ENCODE measurements at places on chromosomes 6 and 20.
A peak's percentile ranks its signal among the peaks of the same experiment; 100 is the strongest.

GRCh38 chr6:19180348-19181072 is 656.7 kb upstream of the ID4 start:
- no peak for DNase-seq

DNA sequence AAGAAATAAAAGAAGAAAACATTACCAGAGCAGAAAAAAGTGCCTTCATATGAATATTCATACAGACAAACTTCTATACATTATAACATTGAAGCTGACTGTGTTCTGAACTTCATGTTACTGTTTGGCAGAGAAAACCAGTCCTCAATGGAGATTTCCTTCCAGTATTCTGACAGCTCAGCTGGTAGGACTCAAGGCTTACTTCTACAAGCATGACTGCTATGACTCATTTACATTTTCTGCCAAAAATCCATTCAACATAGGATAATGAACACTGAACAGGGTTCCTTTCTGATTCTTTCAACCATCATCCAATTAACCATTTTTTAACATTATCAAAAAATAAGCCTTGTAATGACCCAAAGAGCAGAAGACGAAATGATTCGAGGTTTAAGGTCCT is 25.4 kb downstream of the COL9A1 start:
- no peak for DNase-seq

DNA sequence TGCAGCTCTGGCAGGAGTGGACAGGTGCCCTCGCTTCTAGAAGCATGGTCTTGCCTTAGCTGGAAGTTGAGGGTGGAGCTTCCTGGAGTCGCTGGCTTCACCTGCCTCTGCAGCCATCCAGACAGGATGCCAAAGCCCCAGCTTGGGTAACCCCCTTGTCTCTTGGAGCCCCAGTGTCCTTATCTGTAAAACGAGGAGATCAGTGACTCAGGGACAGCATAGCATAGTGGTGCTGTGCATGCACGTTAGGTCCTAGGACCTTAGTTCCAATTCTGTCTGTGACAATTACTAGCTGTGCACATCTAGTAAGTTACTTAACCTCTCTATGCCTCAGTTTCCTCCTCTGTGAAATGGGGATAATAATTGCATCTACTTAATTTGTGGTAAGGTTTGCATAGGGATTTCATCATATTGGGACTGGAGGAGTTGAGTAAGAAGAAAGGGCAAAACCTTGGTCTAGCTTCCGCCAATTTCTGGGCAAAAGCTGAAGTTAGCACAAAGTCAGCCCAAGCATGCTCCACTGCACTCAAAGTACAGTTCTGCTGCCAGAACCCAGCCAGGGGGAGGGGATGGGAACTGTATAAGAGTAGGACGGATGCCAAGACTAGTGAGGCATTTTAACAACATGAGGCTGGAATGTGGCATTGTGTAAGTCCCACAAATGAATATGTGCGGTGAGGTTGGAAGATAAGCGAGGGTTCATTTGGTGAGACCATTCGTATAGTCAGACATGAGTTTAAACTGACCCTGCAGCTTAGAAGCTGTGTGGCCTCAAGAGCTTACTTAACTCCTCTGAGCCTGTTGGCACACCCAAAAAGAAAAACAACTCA is 24.5 kb downstream of the TOX2 start:
- no peak for DNase-seq

GRCh38 chr20:5662769-5663168 is 87.4 kb upstream of the SHLD1 start:
- no peak for DNase-seq

- DNase-seq, result no peak
Measured at GRCh38 chr20:60101201-60101890, 143.1 kb downstream of the CDH26 start.

- no peak for DNase-seq
Measured at GRCh38 chr20:44137266-44137801, 49.7 kb downstream of the JPH2 start.

GRCh38 chr6:168078943-168079405 is at the start of gene FRMD1:
FRMD1 (minus strand) TSS chr6:168079212; CDS start chr6:168079094, 118 bp downstream.
- no peak for DNase-seq

DNA sequence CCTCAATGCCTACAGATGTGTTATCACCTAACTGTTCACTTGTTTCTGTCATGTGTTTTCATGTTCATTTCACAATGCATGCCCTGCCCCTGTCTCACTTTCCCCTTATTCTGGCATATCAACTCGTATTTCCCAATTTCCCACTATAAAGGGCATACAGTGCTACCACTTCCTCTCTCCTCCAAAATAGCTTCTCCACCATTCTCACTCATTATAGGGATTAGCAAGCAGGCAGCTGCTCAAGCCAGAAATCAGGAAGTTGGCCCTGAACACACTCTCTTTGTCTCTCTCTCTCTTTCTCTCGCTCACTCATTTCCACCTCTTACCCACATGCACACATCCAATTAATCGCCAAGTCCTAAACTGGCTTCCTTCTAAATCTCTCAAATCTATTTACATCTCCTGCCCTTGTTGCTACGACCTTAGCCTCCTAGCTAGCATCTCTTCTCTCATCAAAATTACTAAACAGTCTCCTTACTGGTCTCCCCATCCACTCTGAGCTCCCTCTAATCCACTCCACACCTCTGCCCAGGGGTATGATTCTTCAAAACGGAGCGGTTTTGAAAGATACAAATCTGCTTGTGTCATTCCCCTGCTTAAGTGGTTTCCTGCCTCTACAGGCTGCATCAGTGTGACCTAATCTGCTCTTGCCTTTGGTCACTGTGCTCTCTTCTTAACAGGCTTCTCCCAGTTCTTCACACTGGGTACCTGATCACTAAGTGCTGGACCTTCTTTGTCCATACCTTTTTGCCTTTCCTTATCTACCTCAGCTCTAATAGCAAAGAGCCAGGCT is 196.2 kb downstream of the BTBD9 start:
- no peak for DNase-seq

DNA sequence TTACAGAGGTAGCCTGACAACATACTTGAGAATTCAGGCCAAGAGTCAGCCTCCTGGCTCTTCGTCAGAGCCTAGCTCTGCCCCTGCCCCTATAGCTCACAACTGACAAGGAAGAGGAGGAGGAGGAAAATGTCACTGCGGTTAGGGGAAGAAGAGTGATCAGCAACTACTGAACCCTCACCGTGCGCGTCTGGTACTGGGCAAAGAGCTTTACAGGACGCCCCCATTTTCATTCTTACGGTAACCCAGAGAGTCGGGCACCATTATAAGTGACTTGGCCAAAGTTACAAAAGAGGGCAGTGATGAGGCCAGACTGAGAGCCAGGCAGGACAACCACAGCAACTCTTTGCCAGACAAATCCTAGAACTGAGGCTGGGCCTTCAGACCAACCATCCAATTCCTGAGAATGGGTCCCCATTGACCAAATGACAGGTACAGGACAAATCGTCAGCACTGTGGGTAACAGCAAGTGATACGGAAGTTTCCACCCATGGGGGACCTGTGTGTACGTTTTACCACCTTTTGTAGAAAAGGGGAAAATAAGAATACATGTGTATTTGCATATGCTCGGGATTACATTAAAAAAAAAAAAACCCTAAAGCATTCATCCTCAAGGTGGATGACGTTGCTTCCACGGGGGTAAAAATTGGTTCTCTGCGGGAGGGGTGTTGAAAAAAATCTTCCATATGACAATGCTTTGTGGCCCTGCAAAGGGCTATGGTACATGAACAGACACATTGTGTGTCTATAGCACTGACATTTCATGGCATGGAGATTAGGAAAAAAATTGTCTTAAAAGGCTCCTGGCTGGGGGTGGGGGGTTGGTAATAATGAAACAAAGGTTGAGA is 118.0 kb downstream of the NFATC2 start:
- DNase-seq, result peak; percentile 16

- DNase-seq, result no peak
Measured at GRCh38 chr6:70258483-70258882, 44.4 kb downstream of the COL9A1 start.

DNA sequence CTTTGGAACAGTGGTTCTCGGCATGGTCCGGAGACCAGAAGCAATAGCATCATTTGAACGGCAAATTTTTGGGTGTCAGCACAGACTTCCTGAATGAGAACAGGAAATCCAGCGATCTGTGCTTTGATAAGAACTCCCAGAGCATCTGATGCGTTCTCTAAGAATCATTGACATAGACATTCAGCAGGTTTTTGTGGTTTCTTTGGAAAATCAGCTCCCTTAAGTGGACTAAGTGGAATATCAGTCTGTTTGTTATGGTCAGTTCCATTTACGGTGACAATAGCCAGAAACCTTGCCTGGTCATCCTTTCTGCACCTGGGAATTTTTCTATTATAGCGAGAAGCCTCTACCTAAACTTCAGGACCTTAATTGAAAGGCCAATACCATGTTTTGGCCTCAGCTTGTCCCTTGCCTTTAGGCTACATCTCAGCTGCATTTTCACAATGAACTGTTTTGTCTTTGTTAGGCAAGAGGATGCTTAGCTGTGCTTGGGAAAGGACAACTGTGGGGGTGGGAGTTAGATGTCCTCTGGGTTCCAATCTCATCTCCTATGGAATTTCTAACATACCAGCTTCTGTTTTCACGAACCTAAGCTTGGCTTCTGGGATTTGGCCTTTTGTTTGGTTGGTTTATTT is 299.7 kb downstream of the CDKAL1 start:
- DNase-seq, result no peak

DNA sequence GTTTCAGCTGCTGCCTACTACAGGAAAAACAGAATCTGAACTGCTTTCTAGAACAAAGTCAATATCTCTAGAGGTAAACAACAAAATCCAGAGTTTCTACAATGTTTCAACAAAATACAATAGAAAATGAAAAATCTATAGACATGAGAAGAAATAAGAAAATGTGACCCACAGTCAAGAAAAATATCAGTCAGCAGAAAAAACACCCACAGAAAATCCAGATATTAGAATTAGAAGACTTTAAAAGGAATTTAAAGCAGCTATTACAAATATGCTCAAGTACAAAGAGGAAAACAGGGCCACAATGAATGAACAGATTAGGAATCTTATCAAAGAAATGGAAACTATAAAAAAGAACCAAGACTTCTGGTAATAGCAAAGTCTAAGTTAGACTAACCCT is 26.4 kb upstream of the ANKRD60 start:
- DNase-seq, result no peak

GRCh38 chr20:47454298-47455132 is 47.2 kb upstream of the NCOA3 start:
- DNase-seq, result no peak

- DNase-seq, result peak; percentile 25
Measured at GRCh38 chr20:25090492-25091429, 8.8 kb upstream of the VSX1 start.

- DNase-seq, result no peak
Measured at GRCh38 chr6:112117554-112117953, 30.2 kb downstream of the FAM229B start.

DNA sequence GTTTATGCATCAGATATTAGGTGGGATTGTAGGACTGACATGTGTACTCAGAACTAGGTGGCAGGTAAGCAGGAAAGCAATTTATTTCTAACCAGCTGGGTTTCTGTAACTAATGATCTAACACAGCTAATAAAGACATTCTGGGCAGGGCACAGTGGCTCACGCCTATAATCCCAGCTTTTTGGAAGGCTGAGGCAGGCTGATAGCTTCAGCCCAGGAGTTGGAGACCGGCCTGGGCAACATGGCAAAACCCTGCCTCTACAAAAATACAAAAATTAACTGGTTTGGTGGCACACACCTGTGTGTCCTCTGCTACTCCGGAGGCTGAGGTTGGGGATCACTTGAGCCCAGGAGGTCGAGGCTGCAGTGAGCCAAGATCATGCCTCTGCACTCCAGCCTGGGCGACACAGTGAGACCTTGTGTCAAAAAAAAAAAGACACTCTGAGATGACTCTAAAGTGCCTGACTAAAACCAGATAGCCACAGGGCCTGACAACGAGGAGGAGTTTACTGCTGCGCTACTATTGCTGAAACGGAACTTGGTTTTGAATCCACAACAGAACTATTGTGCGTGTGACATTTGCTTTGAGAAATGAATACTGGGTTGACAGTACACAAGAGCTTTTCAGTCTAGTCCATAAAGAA is 29.2 kb upstream of the CEP85L start:
- no peak for DNase-seq

- no peak for DNase-seq
Measured at GRCh38 chr6:38715016-38715689, at the start of gene DNAH8. DNAH8 (plus strand) TSS chr6:38715311; CDS start chr6:38722810, 7,499 bp downstream.

DNA sequence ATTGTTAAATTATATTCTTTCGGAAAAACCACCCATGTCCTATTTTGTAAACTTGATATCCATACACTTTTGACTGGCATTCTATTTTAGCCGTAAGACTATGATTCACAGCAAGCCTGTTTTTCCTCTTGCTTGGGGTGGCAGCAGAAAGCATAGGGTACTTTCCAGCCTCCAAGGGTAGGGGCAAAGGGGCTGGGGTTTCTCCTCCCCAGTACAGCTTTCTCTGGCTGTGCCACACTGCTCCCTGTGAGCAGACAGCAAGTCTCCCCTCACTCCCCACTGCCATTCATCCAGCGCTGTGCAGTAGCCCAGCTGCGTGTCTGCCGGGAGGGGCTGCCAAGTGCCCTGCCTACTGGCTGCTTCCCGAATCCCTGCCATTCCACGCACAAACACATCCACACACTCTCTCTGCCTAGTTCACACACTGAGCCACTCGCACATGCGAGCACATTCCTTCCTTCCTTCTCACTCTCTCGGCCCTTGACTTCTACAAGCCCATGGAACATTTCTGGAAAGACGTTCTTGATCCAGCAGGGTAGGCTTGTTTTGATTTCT is 2.1 kb upstream of the ESR1 start:
- DNase-seq, result no peak

- no peak for DNase-seq
Measured at GRCh38 chr20:44772636-44773035, 27.0 kb downstream of the KCNK15 start.

DNA sequence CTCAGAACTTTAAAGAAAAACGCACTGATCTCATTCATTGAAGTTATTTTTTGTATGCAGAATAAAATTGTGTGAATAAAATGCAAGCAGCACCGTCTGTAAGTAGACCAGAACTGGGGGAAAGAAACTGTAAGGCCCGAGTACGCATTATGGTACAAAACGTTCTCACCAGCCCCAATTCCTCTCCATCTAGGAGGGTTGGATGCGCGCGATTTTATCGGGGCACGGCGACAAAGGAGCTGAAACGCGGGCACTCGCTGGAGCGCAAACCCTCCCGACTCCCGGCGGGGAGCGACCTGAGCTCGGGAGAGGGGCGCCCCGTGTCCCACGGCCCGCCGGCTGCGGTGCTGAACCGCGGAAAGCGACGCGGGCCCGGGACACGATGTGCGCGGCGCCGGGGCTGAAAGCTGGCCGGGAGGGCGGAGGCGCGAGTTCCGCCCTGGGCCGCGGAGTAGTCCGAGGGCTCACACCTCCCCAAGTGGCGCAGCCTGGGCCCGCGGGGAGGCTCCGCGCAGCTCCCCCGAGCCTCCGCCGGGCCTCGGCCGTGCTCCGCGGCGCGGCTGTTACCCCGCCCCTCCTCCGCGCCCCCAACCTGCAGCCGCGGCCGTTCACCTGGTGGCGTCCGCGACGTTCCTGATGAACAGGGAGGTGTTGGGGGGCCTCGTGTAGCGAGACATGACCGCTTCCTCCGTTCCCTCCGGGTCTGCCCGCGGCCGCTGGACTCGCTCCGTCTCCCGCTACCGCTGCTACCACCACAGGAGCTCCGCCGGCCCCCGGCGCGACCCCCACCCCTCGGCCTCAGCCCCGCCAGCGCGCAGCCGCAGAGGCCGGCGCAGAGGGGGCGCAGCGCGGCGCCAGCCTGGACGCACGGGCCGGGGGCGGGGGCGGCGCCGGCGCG is at the start of gene SRSF12:
SRSF12 (minus strand) TSS at position 861 of the 898 bp plus-strand sequence; CDS start at position 677, 184 bp downstream.
- peak; percentile 12 for DNase-seq

- no peak for DNase-seq
Measured at GRCh38 chr6:111992851-111993250, 61.1 kb upstream of the CCN6 start.

- no peak for DNase-seq
Measured at GRCh38 chr6:139649732-139650131, 275.3 kb upstream of the CITED2 start.

Measured in stimulated activated CD4-positive, alpha-beta T cell treated with anti-CD3 and anti-CD28 coated beads, Interleukin-2, amount 100 ng/mL, for 4 hours (primary cell).